ENCODE measurements at places on chromosomes 2 and 18.

DNA sequence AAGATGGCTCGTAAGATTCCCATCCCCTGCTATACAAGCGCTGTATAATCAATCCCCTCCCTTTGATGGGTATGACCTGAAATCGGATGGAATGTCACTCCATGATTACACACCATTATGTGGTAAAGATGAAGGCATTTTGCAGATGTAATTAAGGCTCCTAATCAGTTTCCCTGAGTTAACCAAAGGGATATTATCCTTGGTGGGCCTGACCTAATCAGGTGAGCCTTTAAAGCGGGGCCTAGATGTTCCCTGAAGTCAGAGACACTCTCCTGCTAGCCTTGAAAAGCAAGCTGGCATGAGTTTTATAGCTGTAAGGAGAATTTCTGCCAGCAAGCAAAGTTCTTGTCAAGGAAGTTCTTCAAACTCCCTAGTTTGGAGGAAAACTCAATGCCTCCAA is 223.8 kb upstream of the FN1 start:
- no peak for DNase-seq

DNA sequence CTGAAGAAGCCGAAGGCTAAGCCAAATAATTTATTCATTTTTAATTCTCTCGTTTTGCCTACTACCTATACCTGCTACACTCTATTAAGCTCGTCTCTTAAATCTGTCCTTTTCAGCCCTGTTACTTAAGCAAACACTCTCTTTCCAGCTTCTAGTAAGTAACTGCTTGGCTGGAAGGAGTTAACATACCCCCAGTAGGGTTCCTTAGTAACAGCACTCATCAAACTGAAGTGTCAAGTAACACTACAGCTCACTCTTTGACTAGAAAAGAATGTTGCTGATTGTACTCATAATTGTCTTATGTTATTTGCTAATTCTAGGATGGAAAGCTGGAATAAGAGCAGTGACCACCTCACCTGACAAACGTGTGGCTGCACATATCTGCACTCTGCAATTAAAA is 120.0 kb upstream of the SCN7A start:
- no peak for DNase-seq

GRCh38 chr2:31089645-31090044 is 48.6 kb downstream of the GALNT14 start:
- DNase-seq: no peak

DNA sequence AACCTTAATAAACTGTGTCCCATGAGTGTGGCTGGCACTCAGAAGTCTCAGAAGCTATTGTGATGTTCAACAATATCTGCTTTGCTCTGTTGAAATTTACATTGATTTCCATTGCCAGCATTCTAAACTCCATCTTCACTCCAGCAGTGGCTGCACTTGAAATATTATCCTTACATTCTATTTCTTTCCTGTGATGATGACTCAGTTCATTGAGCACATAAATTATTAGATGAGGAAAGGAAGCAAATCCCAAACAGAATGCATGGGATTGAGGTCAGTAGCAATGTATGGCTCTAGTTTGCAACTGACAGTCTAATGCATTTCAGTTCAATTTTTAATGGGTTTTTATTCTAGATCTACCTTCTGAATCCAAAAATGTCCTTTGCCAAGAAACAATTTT is 92.4 kb upstream of the TTN start:
- DNase-seq: no peak

DNA sequence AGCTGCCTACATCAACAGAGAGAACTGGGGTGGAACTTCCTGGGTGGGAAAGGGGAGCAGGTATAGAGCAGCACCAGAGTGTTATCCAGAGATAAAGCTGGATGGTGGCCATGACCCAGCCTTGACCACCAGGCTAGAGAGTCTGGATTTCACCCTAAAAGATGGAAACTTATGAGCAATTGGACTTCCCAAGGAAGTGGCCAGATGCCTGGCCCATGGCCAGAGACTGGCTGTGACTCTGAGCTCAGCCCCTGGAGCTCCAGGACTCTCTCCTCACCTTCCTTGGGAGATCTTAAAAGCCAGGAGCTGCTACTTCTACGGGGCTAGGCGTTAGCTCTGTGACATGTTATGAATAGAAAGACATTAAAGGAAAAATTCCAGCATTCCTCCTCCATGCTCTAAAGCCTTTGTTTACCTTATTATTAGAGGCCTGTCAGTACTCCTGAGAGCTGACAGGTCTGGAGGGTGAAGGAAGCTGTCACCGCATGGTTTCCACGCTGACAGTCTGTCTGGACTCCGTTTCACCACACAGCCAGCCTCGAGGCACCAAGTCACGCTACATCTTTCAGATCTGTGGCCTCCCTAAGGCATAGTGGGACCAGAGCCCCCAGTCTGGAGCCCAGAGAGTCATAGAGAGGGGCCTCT is 260.0 kb upstream of the SIX2 start:
- DNase-seq: no peak

DNA sequence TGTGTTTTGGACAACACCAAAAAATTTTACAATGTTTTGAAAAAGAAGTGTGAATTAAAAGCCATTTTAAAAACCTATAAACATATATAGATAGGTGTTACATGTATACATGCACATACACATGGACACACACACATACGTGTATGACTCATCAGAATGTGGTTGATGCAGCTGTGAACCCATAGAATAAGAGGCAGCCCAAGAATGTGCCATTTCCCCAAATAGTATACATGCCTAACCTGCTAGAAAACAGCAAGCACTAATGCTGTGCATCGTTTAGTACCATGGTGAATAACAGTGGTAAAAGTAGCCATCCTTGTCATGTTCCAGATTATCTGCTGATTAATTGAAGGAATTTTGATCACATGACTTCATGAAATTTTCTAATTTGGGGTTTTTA is 149.0 kb downstream of the DSEL start:
- no peak for DNase-seq

DNA sequence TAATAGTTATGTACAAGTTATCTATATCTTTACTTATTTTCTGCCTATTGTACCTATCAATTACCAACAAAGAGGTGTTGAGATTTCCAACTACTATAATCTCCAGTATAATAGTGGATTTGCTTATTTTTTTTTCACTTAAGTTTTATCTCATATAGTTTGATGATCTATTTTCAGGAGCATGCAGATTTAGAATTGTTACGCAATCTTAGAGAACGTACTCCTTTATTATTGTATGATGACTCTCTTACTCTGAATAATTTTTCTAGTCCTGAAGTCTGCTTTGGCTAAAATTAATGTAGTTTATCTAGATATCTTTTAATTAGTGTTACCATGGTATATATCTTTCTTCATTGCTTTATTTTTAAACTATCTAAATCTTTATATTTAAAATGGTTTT is 205.2 kb downstream of the SCG2 start:
- no peak for DNase-seq

DNA sequence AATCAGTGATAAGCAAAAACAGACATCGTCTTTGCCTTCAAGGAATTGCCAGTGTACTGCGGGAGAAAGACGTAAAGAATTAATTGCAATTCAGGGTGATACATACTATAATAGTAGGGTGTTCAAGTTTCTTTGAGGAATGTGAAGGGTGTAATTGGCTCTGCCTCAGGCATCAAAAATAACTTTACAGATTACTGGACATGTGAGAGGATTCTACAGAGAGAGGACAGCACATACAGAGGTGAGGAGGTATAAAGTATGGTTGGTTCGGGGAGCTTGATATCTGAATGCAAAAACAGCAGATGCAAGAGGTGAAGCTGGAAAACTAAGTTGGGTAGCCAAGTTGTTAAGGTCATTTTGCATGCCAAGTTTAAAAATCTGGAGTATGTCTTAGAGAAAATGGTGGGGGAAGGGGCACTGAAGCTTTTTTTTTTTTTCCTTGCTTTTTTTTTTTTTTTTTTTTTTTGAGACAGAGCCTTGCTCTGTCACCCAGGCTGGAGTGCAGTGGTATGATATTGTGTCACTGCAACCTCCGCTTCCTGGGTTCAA is 227.5 kb upstream of the FOSL2 start:
- no peak for DNase-seq

DNA sequence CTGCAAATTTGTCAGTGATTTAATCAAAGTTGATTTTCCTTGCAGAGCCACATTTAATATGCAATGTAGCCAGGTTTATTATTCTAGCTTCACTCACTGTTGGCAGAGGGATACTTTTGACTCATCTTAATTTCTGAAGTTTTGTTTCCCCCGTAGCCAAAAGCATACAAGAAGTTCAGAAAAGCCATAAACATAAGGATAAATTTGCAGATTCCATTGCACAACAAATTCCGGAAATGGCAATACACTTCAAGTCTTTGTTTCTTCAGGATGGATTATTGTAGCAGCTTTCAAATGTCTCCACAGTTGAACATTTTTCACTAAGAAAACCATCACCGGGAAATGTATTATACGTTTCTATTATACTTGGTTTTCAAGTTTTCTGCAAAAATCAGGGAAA is 88.0 kb upstream of the ZCCHC2 start:
- no peak for DNase-seq

DNA sequence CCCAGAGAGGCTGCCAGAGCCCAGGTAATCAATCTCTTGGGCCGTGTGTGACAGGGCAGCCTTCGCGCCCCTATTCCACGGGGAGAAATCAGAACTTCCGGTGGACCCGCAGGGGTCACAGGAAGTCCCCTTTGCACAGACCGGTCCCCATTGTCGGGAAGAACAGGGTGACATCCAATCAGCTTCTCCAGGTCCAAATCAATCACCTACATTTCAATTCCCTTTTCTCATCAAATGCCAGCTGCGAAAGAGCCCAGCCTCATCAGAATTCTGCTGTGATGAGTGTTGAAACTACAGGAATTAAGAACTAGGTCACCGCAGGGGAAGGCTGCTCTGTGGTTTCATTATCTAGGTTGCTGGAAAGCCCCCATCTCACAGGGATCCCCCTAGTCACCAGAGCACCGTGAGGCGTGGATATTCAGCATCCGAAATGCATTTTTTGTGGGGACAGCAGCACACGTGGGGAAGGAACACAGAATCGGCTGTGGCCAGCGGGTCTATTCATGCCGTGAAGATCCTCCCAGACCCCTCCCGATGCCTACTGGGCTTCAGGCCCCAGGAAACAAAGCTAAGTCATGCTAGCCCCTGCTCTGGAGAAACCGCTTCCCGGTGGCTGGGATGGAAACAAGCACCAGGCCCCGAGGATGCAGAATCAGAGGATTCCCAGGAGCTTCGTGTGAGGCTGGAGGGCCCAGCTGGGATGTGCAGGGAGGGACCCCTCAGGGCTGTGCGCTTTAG is 193.7 kb upstream of the ID2 start:
- peak; percentile 75 for DNase-seq

DNA sequence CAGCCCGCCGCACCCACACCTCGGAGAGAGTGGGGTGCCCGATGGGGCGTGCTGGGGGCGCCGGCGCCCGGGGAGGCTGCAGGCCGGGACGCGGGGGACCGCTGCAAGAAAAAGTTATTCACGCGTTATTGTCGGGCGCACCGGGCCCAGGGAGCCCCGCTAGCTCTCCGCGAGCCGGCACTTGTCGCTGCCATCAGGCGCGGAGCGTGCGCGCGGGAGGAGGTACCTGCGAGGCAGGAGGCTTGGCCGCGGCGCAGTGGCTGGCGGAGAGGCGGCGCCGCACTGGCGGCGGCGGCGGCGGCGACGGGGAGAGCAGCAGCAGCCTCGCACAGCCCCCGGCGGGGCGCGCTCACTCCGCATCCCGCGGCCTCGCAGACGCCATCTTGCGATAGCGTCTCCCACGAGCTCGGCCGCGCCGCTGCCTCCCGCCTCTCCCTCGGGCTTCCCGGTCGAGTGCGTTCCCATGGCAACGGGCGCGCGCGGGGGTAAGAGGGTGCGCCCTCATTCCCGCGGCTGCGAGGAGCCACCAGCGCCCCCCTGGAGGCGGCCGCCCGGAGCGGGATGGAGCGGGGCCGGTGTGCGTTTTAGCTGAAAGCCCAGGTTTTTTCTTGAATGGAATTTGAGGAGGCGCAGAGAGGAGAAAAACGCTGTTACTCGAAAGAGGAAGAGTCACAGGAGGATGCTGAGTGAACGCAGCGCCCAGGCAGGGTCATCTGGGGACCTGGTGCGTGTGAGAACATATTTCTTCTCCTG is at the start of gene CHN1:
Gene CHN1, minus strand, starts transcription at position 402 of the 753 bp plus-strand sequence. CDS start 469 bp downstream, outside the sequence.
- DNase-seq: peak; percentile 82

DNA sequence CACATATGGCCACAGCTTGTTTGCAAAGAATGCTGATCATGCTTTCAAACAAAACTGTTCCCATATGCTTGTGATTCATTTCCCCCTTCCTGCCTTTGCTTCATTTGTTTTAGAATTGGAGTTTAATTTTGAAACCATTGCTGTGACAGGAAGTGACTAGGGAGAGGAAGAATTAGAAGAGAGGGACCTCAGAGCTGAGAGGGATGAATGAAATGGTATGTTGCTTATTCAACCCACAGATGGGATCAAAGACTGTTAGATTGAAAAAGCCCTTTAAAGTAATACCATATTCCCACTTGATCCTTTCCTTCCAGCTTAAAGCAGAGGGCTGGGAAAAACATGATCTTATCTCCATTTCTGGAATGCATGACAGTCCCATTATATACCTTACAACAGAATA is 106.2 kb upstream of the RNF152 start:
- DNase-seq: no peak

GRCh38 chr2:149033716-149034115 is 4.8 kb upstream of the LYPD6B start:
- DNase-seq: no peak

DNA sequence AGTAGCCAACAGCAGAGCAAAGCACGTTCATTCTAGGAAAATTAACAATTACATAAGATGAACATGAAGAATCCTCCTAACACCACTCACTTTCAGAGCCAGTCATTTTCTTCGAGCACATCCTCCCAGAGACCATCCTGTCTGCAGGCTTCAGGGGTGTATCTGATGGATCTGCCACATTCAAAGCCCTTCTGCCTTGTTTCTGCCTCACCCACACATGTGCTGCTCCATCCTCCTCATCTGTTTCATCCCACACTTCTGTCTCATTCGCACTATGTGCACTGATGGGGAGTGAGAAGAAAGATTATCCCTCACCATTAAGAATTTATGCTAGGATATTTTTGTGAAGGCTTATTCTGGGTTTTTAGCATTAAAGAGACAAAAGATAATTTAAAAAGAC is 287.9 kb upstream of the PKDCC start:
- DNase-seq: no peak

- peak; percentile 48 for DNase-seq
Measured at GRCh38 chr2:161426922-161427663, 11.0 kb downstream of the TBR1 start.

DNA sequence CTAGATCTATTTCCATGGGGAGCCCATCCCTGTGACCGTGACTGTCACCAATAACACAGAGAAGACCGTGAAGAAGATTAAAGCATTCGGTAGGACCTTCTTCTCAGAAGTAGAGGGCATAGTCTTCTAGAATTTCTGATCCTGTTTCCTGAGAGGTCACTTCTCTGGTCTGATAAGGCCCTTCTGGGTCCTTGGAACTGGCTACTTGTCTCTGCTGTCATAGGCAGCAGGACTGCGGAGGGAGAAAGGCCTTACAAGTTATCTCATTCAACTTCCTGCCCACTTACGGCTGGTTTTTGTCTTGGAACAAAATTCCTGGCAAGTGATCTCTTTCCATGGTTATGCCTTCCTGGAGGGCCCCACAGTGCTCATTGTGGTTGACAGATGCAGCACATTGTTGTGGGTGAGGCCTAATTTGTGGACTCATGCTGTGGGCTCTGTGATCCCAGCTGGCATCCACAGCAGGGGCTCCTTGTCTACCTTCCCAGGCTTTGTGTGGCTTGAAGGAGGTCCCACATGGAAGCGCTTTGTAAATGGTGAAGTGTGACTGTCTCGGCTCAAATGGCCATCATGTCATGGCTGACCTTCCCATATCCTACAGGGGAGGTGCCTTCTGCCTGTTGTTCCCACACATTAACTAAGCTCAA is 22.0 kb downstream of the SAG start:
- DNase-seq: no peak

- DNase-seq: peak; percentile 3
Measured at GRCh38 chr2:33272001-33272400, 204.4 kb upstream of the RASGRP3 start.
